ENCODE measurements at places on chromosomes 6 and 20.

DNA sequence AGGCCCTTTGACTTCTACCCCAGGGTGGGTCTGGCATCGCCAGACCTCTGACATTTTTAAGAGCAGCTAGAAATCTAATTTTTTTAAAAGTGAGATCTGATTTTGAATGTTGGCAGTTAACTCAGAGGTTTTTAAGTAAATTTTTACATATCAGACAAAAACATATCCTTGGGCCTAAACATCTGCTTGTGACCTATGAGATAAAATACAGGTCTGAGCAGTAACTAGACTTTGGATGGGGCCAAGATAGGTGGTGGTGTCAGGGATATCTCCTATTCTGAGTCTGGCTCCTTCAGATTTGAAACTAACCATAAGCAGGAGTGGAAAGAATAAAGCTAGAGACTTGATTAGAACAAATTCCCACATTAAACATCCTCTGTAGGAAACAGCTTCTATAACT lies 17.6 kb downstream of the RALY start:
- H3K4me3 ChIP-seq, result no peak overlapping the region
- no peak for DNase-seq
- H3K36me3 ChIP-seq, result no peaks in the 10 kb centered on the region
- H3K27me3 ChIP-seq, result no peaks in the 10 kb centered on the region
- peaks cover 82% of the 10 kb centered on the region for H3K4me1 ChIP-seq
- H3K27ac ChIP-seq, result no peak overlapping the region

DNA sequence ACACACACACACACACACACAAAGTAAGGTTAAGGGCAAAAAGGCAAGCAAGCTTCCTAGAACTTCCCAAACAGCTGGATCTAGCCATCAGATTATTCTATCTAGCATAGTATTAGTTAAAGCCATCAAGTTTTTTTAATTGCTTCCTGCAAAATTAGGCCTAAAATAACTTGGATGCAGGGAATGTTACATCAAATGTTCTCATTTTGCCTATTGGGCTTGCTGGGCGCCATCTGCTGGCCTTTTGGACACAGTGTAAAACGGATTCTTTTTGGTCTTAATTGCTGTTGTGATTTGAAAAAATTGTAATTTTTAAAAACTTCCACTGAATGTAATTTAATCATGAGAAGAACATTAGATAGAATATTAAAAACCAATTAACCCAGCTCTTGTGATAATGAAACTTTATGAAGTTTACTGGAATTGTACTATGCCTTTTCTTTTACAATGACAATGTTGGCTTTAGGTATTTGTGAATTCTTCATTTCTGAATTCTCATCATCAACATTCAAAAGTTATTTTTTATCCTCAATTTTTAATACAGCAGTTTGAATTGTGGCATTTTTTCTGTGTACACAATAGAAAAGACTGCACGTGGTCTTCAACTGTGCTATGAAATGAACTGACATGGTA lies 6.8 kb downstream of the MKKS start:
- H3K27ac ChIP-seq, result no peak overlapping the region
- H3K36me3 ChIP-seq, result no peaks in the 10 kb centered on the region
- peaks cover 46% of the 10 kb centered on the region for H3K4me1 ChIP-seq
- no peak overlapping the region for H3K4me3 ChIP-seq
- H3K27me3 ChIP-seq, result no peaks in the 10 kb centered on the region

GRCh38 chr6:33638556-33638955 lies 17.4 kb downstream of the ITPR3 start:
- H3K4me1 ChIP-seq, result peaks cover 42% of the 10 kb centered on the region
- H3K4me3 ChIP-seq, result no peak overlapping the region
- no peak for DNase-seq
- H3K27me3 ChIP-seq, result no peaks in the 10 kb centered on the region
- H3K36me3 ChIP-seq, result no peaks in the 10 kb centered on the region

DNA sequence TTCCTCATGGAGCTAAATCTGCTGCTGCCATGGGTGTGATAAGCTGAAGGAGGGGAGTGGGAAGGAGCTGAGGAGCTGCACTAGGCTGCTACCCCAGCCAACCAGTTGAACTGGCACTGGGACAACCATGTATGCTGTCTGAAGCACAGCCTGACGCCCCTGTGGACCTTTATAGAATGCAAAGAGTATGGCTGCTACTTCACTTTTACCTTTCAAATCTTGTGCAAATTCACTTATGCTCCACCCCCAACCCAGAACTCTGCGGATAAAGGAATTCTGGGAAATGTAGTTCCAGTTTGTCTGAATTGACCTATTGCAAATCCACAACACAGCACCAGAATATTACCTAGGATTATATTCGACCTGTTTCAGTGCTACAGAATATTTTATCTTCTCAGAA lies 217.4 kb upstream of the SLC35B3 start:
- no peak for DNase-seq
- no peaks in the 10 kb centered on the region for H3K36me3 ChIP-seq
- no peaks in the 10 kb centered on the region for H3K4me1 ChIP-seq
- H3K27me3 ChIP-seq, result no peaks in the 10 kb centered on the region

- H3K36me3 ChIP-seq, result no peaks in the 10 kb centered on the region
- DNase-seq, result no peak
- H3K27ac ChIP-seq, result no peak overlapping the region
- no peaks in the 10 kb centered on the region for H3K27me3 ChIP-seq
Observed at GRCh38 chr20:36917943-36918342, 33.6 kb downstream of the SAMHD1 start.

DNA sequence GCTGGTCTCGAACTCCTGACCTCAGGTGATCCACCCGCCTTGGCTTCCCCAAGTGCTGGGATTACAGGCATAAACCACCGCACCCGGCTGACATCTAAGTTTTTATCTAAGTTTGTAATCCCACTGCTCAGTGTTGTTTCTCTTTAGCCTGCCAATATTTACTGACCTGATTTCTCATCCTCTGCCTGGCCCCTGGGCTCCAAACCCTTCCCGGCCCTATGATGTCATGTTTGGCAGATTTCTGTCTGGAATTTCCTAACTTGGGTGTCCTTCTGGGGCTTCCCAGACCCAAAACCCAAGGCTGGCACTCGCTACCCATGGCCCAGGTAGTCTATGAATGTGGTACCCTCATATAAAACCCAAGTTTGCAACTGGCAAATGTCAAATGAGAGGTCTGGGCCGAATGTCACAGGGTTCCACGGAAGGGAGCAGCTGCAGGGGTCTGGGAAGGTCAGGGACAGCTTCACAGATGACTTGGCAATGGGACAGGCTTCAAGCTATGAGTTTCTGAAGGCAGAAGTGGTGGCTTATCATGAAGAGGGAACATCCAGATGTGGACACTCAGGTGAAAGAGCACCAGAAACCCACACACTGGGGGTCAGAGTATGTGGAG lies 54.9 kb downstream of the TMEM170B start:
- no peak for DNase-seq
- H3K4me3 ChIP-seq, result no peak overlapping the region
- no peak overlapping the region for H3K27ac ChIP-seq
- no peaks in the 10 kb centered on the region for H3K27me3 ChIP-seq

DNA sequence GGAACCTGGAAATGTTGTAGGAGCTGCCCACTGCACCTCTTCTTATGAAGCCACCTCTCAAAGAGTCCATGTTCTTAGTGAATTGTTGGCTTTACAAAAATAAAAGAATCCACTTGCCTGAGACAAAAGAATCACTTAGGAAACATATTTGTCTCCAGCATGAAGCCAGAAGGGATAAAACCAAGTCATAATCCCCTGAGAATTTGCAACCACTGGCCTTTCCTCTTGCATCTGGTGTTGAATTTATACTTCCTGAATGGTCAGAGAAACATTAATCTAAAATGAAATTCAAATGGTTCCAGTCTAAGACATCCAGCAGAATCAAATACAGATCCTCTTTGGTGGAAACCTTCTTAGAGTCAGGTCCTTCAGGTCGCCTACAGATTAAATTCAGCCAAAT lies 192.5 kb upstream of the ECI2 start:
- no peaks in the 10 kb centered on the region for H3K36me3 ChIP-seq
- DNase-seq, result no peak
- no peak overlapping the region for H3K27ac ChIP-seq

- no peak overlapping the region for H3K27ac ChIP-seq
- no peak overlapping the region for H3K4me3 ChIP-seq
- no peak for DNase-seq
- peaks cover 10% of the 10 kb centered on the region for H3K4me1 ChIP-seq
- no peaks in the 10 kb centered on the region for H3K36me3 ChIP-seq
Observed at GRCh38 chr6:2749969-2750600, 637 bp downstream of the MYLK4 start.

- no peak overlapping the region for H3K4me3 ChIP-seq
- no peaks in the 10 kb centered on the region for H3K4me1 ChIP-seq
- H3K36me3 ChIP-seq, result no peaks in the 10 kb centered on the region
- H3K27me3 ChIP-seq, result no peaks in the 10 kb centered on the region
- DNase-seq, result no peak
- H3K27ac ChIP-seq, result no peak overlapping the region
Observed at GRCh38 chr20:7136886-7137285, 369.4 kb downstream of the BMP2 start.

DNA sequence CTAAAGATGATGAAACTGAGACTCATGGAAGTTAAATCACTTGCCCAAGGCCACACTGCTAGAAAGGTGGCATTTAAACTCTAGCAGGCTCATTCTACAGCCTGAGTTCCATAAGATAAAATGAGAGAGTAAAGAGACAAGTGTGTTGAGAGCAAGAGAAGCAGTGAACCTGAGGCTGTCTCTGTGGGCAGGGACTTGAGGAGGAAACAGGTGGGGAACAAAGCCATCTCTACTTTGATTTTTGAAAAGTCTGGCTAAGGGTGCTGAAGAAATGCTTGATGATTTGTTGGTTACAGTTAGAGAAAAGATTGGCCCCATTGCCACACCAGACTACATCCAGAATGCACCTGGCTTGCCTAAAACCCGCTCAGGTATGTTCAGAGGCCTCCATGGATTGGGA lies 29.0 kb downstream of the GSS start:
- H3K4me3 ChIP-seq, result no peak overlapping the region
- H3K36me3 ChIP-seq, result peaks cover 21% of the 10 kb centered on the region
- DNase-seq, result no peak
- H3K4me1 ChIP-seq, result peaks cover 15% of the 10 kb centered on the region
- no peaks in the 10 kb centered on the region for H3K27me3 ChIP-seq

- H3K36me3 ChIP-seq, result no peaks in the 10 kb centered on the region
- no peak overlapping the region for H3K27ac ChIP-seq
- H3K4me1 ChIP-seq, result no peaks in the 10 kb centered on the region
- H3K4me3 ChIP-seq, result no peak overlapping the region
- no peaks in the 10 kb centered on the region for H3K27me3 ChIP-seq
- no peak for DNase-seq
Observed at GRCh38 chr6:30511169-30511546, 21.8 kb downstream of the HLA-E start.

DNA sequence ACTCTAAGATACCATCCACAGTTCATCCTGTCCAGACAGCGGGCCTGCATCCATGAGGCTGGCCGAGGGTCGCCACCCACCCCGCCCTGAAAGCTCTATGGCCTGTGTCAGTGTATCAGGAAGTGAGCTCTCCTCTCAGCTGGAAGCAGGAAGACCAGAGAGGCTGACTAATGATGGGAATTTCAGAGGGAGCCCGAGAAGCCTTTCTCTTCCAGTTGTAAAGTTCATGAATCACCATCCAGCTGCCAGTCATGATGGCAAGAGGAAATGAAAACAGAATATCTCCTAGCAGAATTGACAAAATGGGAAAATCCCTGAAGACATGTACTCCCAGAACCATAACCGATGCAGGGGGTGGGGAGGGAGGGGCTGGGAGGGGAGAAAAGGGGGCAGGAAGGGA lies 109.6 kb upstream of the RPS6KA2 start:
- DNase-seq, result no peak
- H3K4me1 ChIP-seq, result no peaks in the 10 kb centered on the region
- no peaks in the 10 kb centered on the region for H3K36me3 ChIP-seq
- no peak overlapping the region for H3K27ac ChIP-seq

- no peak overlapping the region for H3K27ac ChIP-seq
- H3K4me1 ChIP-seq, result no peaks in the 10 kb centered on the region
- no peak for DNase-seq
- no peaks in the 10 kb centered on the region for H3K27me3 ChIP-seq
Observed at GRCh38 chr6:113457198-113457597, 399.9 kb upstream of the MARCKS start.

- no peak for DNase-seq
- no peak overlapping the region for H3K27ac ChIP-seq
- H3K36me3 ChIP-seq, result no peaks in the 10 kb centered on the region
- H3K27me3 ChIP-seq, result no peaks in the 10 kb centered on the region
Observed at GRCh38 chr6:106194949-106195921, 109.1 kb downstream of the PRDM1 start.

DNA sequence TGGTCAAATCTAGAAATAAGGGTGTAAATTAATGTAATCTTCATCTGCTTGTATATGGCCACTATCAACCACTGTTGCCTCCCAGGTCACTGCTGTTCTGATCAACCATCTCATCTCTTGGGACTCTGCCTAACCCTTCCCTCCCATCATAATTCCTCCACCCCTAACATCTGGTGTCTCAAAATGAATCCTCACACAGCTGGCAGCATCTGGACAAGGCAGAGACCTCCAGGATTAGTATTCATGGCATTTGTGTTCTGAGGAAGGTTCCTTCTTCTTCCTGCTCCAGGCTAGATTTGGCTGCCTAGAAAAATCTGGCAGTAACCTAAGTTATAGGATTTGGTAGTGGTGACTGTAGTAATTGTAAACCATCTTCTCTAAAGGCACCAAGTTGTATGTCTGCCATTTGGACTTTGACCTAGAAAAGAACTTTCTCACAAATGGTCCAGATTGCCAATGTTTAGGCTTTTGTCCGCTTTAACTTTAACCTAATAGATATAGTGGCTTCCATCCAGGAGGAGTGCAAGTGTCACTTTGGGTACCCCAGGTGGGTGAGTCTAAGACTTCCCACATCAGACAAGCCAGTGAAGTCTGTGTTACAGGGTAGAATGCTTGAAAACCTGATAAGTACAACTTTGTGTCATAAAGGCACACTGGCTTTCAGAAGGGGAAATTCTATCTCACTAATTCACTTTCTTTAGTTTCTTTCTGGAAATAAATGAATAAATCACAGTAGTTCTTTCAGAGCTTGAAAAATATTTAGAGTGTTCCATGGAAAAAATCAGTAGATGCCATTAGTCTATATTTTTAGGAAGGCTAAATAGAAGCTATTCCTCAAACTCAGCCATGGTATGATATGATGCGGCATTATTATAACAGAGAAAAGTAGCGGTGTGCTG lies 3.0 kb upstream of the PHACTR2 start:
- no peak overlapping the region for H3K4me3 ChIP-seq
- peak overlapping the region; percentile 12 for H3K27ac ChIP-seq
- peaks cover 47% of the 10 kb centered on the region for H3K4me1 ChIP-seq

- H3K27me3 ChIP-seq, result no peaks in the 10 kb centered on the region
- H3K4me1 ChIP-seq, result peaks cover 61% of the 10 kb centered on the region
- no peak overlapping the region for H3K4me3 ChIP-seq
- H3K27ac ChIP-seq, result no peak overlapping the region
- DNase-seq, result no peak
Observed at GRCh38 chr6:4910037-4910760, 93.6 kb downstream of the RPP40 start.

DNA sequence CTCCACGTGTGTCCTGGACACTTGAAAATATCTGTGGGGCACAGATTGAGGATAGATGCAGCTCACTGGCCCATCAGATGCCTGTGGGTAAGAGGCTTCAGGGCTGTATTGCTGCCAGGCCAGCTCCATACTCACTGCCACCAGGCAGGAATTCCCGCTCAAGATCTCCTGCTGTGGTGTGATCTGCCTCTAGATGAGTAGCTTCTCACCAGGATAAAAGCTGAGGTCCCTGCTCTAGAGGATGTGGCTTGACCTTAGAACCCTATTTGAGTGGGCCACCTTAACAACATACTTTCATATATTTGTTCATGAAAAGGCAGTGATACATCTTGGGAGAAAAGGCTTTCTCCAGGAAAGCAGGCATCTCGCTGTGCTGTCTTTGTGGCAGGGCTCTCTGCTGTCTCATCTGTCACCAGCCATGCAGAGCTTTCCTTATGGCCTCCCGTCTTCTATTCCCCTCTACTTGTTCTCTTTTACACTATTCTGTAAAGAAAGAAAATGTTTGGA lies 165.7 kb upstream of the RNF217 start:
- H3K36me3 ChIP-seq, result no peaks in the 10 kb centered on the region
- H3K27me3 ChIP-seq, result no peaks in the 10 kb centered on the region
- no peak overlapping the region for H3K27ac ChIP-seq
- no peak for DNase-seq
- no peaks in the 10 kb centered on the region for H3K4me1 ChIP-seq

Data from vagina (tissue), 2 donors.